Hepatocyte (in vitro differentiated cells): ENCODE measurements at places on chromosomes 6 and 20.
A peak's percentile ranks its signal among the peaks of the same experiment; 100 is the strongest.

DNA sequence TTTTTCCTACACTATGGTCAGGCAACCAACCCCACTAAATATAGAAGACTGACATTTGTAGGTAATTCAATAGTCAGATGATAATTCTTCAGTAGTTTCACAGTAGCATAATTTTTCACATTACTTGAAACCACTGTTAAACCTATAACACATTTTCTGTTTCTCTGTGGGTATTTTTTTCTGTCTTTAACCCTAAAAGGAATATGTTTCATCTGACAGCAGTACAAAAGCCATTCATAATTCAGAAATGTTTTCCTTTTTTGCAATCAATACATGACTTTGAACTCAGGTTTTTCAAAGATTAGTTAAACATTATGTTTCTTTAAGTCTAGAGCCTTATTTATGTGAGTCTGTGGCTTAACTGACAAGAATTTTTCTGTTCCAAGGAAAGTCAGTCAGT lies 128.6 kb upstream of the RUNX2 start:
- no peak for DNase-seq

- peak; percentile 46 for DNase-seq
Observed at GRCh38 chr6:167122827-167123657, at the start of gene CCR6. Gene CCR6 (plus strand): TSS chr6:167123096. CDS start chr6:167136135, 13,039 bp downstream.

- no peak for DNase-seq
Observed at GRCh38 chr6:24686408-24686807, 19.5 kb downstream of the ACOT13 start.

DNA sequence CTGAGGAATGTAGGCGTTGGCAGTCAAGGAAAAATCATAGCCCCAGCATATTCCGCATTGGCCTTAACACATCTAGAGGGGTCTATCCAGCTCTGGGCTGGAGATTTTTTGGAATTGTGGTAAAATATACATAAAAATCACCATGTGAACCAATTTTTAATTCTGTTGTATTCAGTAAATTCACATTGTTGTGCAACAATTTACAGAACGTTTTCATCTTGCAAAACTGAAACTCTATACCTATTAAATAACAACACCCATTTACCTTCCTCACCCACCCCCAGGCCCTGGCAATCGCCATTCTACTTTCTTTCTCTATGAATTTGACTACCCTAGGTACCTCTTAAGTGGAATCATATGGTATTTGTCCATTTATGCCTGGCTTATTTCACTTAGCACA lies 6.8 kb upstream of the JAG1 start:
- no peak for DNase-seq

GRCh38 chr6:128601060-128601459 lies 80.7 kb upstream of the PTPRK start:
- DNase-seq: peak; percentile 50

DNA sequence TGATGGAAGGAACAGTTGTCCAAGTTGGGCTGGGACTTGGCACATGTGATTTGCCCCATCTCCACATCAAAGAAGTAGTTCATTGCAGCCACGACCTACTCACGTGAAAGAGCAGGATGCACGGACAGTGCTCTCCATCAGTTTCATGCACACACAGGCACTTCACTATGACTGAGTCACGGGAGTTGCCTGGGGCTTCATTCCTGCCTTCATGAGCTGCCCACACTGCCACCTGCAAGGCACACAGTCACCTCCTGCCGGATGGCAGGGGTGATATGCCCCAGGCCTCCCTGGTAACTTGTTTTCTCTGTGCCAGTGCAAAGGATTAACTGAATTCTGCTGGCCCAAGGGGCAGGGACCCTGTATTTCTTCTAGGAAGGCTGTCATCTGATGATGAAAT lies 22.8 kb downstream of the CST5 start:
- DNase-seq: no peak

- no peak for DNase-seq
Observed at GRCh38 chr20:41061155-41061554, 32.5 kb downstream of the TOP1 start.

GRCh38 chr6:127832381-127832780 lies 68.5 kb downstream of the THEMIS start:
- no peak for DNase-seq

DNA sequence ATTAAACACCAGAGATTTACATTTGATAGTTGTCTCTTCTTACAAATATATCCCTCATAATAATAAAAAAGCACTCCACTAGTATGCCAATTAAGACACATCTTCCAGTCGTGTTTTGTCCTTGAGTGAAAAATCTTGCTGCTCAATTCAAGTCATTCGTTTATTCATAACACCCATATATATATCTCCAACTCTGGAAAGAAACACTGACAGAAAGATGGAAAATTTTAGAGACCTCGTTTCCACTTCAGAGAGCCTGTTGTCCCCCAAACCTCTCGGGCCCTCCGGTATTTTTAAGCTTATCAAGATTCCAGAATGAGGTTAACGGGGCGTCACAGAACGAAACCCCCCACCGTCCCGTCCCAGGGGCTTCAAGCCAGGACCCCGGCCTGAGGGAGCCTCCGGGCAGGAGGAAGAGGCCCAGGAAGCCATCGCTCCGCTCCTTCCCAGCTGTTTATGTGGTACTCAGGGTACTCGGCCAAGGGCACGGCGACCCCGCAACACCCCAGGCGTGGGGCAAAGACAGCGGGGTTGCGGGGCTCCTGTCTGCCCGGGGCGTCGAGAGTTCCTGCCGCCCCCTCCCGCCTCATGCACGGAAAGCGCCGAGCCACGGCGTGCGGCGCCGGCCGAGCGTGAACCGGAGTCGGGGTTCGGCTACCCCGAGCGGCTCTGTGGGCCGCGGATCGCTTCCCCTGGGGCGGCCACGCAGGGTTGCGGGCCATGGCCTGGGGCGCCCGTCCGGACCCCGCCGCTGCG lies 623 bp upstream of the SNX9 start:
- DNase-seq: no peak

DNA sequence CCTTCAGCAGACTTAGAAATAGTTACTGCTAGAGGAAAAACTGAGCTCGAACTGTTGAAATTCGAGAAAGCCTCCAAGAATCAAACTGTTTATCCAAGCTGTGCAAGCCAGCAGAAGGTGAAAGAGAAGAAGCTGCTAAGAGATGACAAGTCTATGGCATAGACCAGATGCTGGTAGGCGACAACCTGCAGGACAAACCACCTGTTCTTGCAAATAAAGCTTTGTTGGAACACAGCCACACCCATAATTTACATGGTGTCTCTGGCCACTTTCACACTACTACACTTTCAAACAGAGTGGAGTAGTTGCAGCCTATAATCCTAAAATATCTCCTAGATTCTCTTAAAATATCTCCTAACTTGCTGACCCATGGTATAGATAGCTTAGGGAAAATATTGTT lies 33.3 kb downstream of the TNFRSF21 start:
- DNase-seq: no peak

DNA sequence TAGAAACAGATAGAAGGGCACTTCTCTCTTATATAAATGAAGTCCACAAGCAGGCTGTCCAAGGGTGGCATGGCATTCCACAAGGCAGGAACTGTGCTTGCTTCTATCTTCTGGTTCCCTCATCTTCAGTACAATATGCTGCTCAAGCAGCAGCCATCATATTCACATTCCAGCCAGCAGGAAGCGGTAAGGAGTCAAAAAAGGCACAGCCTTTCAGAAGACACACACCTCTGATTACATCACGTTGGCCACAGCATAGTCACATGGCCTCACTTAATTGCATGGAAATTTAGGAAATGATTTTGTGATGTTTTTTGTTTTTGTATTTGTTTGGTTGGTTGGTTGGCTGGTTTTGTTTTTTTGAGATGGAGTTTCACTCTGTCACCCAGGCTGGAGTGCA lies 19.0 kb downstream of the REM1 start:
- peak; percentile 48 for DNase-seq

DNA sequence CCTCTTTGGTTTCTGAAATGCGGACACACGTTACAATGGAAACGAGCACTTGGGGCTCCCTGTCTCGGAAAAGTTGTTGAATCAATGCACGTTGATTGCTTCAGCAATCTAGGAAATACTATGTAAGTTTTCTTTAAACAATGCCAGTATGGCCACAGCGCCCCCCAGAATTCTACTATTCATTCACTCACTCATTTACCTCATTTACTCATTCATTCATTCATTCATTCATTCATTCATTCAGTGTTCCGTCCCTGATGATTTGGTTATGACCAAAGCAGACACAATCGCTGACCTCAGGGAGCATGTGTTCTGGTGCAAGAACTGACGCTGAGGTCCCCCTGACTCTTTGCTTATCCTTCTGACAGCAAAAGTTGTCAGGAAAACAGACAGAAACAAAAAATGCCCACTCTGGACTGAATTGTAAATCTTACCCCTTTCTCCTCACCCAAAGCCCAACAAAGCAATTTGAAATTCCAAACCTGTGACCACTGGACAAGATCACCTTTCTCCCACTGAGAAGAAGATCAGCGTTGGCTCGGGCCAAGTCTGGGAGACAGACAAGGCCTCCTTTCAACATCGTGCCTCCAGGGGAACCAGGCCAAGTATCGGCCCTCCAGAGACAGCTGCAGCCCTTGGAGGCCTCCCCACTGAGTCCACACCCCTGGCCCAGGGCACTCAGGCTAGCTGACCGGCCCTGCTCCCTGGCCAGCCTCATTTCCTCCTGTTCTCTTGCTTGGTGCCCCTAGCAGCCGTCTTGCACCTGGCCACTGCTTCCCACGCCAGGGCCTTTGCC lies 15.0 kb upstream of the PMEPA1 start:
- no peak for DNase-seq

- no peak for DNase-seq
Observed at GRCh38 chr6:42522036-42522435, 41.8 kb upstream of the UBR2 start.

DNA sequence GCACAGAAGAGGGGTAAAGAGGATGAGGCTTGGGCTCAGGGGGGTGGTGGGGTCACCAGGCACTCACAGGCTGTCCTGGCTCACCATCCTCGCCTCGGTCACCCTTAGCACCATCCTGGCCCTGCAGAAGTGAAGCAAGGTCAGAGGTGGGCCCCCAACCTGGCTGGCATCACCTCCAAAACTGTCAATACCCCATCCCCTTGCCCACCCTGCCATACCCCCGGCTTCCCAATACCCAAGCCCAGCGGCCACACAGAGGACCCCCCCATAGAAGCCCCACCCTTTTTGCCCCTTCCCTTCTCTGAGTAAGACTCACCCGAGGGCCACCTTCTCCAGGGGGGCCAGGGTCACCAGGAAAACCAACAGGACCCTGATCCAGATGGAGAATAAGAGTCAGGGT lies 23.6 kb downstream of the COL11A2 start:
- DNase-seq: no peak

DNA sequence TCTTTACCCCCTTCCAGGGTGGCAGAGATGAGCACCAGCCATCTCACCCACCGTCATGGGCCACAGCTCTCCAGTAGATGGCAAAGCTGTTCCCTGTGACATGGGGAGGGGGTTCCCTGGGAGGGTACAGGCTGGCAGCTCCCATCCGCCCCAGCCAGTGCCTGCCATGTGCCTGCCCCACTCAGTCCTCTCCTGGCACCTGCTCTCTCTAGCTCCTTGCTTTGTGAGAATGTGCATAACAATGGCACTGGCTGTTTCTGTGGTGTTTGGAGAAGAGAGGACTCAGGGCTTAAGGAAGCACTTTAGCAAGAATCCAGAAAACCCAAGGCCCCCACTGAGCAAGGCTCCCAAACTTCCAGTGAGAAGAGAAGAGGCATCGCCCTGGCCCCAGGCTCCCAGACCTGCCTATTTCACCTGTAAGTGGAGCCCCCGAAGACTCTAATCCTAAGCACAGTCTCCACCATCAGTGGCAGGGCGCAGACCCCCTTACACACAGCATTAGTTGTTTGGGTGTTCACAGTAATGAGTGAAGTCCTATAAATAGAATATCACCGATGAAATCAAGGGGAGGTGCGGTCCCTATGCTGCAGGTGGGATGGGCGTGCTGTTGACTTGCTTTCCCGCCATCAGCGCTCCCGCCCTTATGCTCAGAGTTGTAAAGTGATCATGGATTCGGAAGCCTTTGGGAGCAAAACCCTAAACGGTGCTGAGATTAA lies 110.2 kb downstream of the AGPAT4 start:
- DNase-seq: no peak

DNA sequence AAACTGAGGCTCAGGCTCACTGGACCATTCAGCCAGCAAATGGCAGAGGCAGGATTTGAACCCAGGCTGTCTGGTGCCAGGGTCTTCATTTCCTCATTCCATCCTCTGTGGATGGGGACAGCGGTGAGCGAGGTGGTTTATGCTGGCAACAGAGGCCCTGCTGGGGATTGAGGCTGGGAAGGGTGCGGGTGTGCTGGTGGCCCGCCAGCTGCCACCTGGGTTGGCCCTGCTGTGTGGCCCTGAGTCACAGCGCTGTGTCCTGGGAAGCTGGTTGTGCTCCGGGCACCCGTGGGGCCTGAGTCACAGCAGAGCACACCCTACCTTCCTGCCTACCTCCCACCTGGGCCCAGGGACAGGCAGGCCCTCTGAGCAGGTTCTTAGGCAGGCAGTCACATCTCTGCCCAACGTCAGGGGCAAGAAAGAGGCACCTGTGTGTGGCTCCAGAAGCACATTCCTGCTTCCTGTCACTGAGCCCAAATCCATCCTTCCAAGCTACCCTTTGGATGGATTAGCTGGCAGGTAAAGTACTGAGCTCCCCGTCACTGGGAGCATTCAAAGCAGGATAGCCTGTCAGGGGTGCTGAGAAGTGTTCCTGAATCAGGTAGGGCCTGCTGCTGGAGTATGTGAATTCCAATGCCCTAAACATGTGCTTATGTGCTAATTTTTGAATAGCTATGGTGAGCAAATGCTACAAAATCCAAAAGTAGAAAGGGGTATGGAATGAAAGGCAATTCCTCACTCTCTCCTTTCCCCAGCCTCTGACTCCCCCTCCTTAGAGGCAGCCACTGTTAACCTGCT lies 53.9 kb downstream of the CEBPB start:
- DNase-seq: no peak

DNA sequence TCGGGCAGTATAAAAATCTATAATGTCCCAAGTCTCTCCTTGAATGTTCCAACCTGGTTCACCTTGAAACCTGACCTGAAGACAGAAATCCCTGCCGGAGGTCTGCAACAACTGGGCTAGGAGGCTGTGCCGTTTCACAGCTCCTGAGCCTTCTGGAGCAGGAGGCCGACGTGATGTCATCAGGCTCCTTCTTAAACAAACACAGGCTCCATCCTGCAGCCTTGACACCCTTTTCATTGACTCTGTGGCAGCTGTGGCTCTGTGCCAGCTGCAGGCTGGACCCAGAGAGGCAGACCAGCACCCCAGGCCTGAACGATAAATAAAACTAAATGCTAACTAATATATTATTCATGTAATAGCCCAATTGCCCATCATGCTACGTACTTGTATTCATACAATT lies 483.9 kb downstream of the CD83 start:
- peak; percentile 35 for DNase-seq

DNA sequence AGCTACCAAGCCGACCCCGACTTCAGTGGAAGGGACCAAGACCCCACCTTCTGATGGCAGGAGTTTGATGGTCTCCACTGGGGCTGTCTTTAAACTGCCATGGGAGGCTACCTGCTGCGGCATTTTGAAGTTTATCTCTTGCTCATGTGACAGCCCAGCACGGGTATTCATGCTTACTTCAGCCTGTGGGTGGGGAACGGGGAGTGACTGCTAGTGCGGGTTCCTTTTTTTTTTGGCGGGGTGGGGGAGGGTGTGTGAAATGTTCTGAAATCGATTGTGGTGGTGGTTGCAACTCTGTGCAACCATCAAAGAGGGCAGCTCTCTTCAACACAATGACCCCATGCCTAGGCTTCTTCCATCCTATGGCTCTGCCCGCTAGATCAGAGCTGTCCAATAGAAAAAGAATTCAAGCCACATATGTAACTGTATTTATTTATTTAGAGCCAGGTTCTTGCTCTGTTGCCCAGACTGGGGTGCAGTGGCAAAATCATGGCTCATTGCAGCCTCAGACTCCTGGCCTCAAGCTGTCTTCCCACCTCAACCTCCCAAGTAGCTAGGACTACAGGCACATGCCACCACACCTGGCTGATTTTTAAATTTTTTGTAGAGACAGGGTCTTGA lies 53.7 kb downstream of the PPP1R16B start:
- no peak for DNase-seq
